ENCODE measurements at places on chromosomes 12 and 14. TPM values are rescaled to one million over a fixed set of nuclear protein-coding genes. Genes with fewer than 3 reads are reported as not detected.

DNA sequence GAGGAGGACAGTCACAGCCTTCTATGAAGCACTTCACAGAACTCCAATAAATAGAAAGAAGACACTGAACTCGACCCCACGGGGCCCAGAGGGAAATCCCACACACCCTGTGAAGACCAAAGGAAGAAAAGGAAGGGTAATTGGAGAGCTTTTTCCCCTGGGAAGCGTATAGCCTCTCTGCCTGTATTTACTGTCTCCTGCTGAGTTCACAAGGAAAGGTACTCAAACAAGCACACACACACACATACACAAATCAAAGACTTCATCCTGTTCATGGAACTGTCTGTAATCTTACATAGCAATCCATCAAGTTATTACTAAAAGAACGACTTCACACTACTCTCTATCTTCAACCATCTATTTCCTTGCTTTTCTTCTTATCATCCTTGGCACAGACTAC lies 15.3 kb downstream of the FOXN3 start:
- DNase-seq, result no peak

Gene CLEC1A
- total RNA-seq, result not detected

- peak; percentile 38 for DNase-seq
These were observed 9.8 kb downstream of the CCER1 start for GRCh38 chr12:90945070-90945649.

GRCh38 chr12:120276734-120277133 lies 11.2 kb upstream of the PXN start:
- no peak for DNase-seq

- peak; percentile 18 for DNase-seq
These were observed 31.2 kb downstream of the TAS2R7 start for GRCh38 chr12:10771132-10771733.

DNA sequence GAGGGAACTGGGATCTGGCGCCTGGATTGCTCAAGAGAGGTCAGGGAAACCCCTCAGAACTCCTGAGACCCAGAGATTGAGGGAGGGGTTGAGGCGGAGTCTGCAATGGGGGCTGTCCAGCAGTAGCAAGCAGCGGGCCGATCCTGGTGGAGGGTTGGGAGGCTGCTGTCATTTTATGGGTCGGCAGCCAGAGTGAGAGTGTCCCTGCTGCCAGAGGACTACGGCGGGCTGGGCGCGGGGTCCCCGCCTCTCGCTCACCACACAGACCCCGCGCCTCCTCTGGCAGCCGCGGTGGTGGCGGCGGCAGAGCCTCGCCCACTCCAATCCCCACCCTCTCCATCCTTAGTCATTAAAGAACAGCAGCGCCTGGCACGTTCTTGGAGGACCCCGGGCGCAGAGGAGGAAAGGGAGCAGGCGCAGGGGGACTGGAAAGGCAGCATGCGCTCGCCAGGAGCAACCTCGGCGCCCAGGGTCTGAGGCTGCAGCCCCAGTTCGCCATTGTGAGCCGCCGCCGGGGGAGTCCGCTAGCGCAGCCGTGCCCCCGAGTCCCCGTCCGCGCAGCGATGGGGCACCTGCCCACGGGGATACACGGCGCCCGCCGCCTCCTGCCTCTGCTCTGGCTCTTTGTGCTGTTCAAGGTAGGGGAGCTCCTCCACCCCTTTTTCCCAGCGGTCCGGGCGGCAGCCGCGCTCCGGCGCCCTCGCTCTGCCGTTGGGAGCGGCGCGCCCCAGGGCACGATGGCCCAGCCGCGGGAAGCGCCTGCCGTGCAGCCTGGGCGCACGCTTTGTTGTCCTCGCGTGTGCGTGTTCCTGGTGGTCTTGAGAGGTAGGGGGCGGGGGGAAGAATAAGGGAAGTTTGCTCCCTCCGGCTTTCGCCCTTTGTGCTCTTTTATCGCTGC lies at the start of gene PTPRO:
Gene PTPRO (plus strand): TSS at position 345 of the 898 bp plus-strand sequence.
- DNase-seq, result no peak

DNA sequence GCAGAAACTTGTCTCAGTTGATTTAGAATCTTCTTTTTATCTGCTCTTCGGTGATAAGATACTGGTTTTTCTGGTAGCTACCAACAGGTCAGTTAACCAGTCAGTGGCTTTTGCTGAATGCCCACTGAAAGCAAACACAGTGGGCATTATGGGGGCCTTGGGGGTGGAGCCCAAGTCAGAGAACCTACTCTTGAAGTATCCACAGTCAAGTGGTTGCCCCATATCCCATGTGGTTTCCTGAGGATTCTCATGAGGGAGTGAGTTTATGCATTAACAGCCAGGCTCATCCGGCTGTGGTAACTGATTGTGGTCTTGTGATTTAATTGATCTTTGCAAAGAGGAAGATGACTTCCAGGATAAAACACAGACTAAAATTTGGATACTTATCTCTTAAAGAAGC lies 83.7 kb downstream of the ST8SIA1 start:
- no peak for DNase-seq

DNA sequence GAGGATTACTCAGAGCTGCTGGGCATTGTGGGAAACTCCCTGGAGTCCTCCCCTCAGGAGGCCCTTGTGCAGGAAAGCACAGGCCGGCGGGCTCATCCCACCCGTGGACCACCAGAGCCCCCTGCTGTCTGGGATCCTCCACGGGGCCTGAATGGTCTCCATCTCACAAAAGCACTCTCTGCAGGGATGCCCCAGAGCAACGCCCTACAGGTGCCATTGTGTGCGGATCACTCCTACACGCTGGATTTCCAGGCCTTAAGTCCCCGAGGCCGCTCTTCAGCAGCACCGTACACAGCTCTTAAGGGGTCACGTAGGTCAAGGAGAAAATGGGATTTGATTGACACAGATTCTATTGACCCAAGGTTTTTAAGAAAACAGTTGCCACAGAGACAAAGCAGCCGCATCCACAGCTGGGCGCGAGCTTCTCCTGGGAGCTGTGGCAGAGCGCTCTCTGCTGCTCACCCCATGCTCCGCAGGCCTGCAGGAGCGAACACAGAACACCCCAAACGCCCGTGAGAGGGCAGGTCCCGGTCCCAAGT lies 36.7 kb upstream of the RIMBP2 start:
- no peak for DNase-seq

Gene GYS2
- total RNA-seq, result not detected

GRCh38 chr14:96811985-96812667 lies 14.9 kb downstream of the VRK1 start:
- DNase-seq, result no peak

Gene DIO2
- 1.5 TPM for total RNA-seq

Gene ARMH4
- 1.2 TPM for total RNA-seq

DNA sequence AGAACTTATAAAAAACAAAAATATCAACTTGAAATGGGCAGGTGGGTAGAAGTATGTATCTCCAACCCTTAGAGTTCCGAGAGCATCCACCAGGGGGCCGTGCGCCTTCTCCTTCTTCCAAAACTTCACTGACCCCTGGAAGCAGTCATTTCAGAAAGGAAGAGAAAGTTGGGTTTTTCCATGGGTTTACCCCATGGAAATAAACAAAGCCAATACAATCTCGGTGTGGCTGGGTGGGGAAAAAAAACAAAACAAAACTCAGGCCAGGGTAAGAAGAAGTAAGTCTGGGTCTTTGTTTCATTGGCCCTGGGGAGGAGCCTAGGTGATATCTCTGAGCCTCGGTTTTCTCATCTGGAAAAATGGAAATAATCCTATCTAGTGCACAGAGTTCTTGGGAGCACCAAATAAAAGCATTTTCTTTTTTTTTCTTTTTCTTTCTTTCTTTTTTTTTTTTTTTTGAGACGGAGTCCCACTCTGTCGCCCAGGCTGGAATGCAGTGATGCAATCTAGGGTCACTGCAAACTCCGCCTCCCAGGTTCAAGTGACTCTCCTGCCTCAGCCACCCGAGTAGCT lies 33.6 kb upstream of the HNF1A start:
- DNase-seq, result peak; percentile 34

DNA sequence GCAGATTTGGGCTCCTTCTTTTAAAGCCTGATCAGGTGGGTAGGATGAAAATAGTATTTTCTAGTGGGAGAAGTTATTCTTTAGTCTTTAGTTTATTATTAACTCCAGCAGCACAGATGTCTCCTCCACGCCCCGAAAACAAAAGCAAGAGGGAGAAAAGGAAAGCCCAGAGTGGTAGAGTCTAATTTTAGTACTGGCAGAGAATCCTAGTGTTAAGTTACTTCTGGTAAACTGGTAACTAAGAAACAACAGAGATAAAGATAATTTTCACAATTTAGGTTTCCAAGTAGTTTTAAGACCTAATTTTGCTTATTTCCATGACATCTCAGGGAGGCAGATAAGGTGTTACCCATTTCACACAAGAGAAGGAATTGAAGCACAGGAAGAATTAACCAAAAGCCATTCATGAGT lies 16.3 kb downstream of the ATP5MC2 start:
- no peak for DNase-seq

DNA sequence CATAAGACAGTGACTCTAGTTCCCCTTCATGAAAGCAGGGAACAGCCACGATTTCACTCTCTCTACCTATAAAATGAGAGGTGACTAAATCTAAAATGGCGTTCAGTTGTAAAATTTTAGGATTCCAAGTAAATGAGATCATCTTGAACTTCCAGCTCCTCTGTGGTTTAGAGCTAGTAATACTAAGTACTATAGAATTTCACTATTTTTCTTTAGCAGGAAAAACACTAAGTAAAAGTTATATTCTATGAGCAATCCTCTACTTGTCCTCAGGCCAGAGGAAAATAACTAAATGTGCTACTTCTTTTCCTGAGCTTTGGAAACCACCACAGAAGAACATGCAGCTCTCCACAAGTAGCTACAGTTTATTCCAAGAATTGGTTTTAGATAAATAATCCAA lies 55.6 kb downstream of the NIN start:
- DNase-seq, result peak; percentile 32

Gene AQP2
- not detected for total RNA-seq

Gene OTUB2
- total RNA-seq, result 0.74 TPM

- no peak for DNase-seq
These were observed 233.5 kb downstream of the PPM1H start for GRCh38 chr12:62701492-62701891.

DNA sequence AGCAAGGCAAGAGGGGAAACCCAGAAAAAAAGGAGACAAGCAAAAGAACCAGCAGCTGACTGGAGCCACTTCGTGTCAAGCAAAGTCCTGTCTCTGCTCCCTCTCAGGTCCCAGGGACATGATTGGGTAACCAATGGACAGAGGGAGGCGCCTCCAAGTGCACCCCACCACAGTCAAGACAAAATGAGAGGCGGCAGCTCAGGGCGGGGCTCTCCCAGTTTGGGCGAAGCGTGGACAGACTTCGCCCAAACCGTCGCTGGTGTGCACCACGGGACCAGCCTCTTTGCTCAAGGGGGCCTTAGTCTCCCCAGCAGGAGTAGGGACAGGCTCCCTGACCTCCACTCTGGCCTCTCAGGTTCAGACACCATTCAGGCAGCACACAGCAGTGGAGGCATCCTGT lies 1.5 kb upstream of the BEGAIN start:
- no peak for DNase-seq

DNA sequence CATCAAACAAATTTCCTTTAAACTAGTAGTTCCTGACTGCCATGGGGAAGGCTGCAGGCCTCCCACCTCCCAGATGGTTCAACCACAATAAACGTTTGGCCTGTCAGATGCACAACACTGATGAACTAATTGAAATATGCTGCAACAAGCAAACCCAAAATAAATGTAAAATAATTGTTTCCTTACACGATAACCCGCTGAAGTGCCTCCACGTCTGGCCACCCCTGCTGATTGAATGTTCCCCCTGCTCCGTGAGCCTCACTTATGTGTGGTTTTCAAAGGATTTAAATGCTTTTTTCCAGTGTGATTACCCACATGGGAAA lies 8.4 kb downstream of the PITPNM2 start:
- DNase-seq, result no peak

DNA sequence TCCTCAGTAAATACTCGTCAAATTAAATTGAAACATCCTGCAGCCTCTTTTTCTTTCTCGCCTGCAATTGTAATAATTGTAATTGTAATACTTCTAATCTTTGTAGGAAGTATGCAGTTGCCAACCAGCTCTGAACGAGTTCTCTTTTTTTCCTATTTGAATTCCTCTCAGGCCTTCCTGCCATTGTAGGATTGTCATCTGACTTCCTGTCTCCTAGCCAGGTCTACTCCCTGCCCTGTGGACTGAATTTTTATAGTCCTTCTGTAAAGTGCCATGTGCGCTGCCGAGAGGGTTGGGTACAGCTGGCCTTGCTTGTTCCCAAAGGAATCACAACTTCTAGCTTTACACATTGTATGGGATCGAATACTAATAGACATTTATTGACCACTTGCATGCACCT lies 183.3 kb downstream of the SSPN start:
- no peak for DNase-seq

Gene POLE
- 23.6 TPM for total RNA-seq

Gene KLRB1
- total RNA-seq, result not detected

DNA sequence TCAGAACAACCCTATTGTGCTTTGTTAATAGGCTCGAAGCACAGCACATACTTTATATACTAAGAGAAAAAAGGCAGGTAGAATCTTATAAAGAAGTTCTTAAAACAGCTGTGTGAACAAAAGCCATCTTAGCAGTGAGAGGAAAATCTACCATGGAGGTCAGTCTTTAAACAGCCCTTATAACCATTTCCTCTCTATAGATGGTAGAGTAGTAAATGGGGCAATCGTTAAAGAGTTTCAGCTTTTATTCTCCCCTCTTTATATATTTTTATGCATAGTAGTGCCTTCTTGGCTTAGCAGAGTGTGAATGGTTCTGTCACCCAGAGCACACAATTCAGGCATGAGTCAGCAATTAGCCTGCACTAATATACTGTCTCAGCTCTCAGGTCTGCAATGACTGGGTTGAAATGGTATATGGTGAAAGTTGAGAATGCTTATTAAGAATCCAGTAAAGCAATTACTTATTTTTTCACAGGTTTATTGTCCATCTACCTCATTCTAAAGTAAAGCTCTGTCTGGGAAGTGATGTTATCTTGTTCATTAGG lies 305.0 kb downstream of the NELL2 start:
- peak; percentile 4 for DNase-seq

DNA sequence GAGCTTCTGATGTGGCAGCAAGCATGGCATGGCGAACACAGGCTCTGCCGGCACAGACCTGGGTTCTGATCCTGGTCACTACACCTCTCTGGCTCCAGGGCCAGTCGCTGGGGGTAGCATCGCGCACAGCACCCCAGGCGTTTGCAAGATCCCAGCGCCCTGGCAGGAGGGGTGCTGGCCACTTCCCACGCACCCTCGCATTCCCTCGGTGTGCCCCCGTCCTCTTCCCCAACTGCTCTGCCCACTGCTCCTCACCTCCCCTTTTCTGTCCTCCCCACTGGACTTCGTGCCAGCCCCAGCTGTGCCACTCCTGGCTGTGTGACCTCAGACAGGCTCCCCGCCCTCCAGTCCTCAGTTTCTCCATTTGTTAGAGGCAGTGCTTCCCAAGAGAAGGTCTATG lies 2.8 kb downstream of the CDK2AP1 start:
- DNase-seq, result no peak

Gene ERH
- 169 TPM for total RNA-seq

DNA sequence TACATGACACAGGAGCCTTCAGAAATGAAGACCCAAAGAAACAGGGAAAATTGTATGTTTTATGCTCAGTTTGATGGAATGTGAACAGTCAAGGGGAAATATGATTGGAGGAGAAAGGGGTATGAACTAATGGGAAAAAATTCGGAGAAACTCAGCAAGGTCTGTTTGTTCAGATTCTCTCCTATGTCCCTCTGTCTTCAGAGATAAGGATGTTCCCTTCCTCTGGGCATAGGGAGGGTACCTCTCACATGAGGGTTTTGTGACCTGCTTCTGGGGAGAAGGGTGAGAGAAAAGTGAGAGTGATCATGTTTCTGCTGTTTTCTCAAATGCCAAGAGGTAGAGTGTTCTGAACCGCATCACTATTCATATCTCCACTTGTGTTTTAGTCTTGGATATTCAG lies 26.6 kb upstream of the LIMA1 start:
- no peak for DNase-seq

GRCh38 chr12:118288174-118288573 lies 84.5 kb downstream of the TAOK3 start:
- no peak for DNase-seq

Measured in NCI-H460 (cell line).